RKO (cell line): ENCODE measurements at places on chromosomes 12 and 14.
A peak's percentile ranks its signal among the peaks of the same experiment; 100 is the strongest.

DNA sequence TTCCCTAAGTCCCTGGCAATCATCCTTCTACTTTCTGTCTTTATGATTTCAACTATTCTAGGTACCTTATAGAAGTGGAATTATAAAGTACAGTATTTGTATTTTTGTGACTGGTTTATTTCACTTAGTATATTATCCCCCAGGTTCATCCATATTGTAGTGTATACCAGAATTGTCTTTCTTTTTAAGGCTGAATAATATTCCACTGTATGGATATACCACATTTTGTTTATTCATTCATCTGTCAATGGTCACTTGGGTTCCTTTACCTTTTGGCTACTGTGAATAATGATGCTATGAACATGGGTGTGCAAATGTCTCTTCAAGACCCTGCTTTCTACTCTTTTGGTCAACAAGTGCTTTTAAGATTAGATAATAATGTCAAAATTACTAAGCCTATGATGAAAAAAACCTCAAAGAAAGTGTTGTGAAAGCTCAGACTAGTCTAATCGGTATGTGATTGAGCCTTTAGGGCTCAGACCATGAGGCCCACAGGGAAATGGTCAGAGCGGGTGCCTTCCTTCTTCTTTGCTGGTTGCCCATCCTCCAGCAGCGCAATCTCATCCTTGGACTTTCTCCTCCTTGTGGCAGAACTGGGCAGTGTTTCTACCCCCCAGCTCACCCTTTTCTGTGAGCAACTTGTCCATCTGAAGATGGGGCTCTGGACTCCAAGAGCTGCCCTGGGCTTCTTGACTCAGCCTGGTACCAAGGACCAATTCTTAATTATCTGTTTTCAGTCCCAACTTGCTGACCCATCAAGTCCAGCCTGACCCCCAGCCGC lies 105.4 kb downstream of the TTC8 start:
- DNase-seq, result no peak

GRCh38 chr12:32502693-32503502 lies 103.5 kb downstream of the FGD4 start:
- no peak for DNase-seq

DNA sequence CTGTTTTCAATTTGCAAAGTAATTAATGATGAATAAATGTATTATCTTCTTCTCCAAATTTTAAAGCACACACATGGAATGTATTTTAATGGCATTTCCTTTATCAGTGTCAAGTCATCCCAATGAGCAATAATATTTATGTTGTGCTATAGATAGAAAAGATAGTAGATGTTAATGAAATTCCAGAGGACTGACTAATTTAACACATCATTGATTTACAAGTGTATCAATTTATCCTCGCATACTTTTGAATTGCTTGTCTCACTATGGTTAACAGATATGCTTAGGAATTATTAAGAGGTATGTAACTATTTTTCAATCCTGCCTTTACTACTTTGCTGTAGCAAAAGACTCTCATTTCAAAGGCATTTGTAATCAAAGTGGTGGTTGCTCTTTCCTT lies 842.9 kb downstream of the SLC6A15 start:
- no peak for DNase-seq

DNA sequence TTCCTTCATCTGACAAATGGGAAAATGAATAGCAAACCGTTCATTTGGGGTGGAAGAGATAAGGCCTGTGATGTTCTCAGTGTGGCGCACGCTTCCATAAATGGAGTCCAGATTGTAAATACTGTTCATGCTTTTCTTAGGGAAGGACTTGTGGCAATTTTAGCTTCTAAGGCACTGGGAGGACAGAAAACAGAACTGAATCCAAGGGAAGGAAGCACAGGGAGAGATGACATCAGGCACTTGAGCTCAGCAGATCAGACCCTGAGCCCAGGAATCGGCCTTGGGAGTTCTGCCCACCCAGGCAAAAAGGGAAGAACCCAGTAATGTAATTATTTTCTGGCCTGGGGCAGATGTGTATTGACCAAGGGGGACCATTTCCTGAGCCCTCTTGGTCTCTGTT lies 7.2 kb upstream of the SH2B3 start:
- no peak for DNase-seq

DNA sequence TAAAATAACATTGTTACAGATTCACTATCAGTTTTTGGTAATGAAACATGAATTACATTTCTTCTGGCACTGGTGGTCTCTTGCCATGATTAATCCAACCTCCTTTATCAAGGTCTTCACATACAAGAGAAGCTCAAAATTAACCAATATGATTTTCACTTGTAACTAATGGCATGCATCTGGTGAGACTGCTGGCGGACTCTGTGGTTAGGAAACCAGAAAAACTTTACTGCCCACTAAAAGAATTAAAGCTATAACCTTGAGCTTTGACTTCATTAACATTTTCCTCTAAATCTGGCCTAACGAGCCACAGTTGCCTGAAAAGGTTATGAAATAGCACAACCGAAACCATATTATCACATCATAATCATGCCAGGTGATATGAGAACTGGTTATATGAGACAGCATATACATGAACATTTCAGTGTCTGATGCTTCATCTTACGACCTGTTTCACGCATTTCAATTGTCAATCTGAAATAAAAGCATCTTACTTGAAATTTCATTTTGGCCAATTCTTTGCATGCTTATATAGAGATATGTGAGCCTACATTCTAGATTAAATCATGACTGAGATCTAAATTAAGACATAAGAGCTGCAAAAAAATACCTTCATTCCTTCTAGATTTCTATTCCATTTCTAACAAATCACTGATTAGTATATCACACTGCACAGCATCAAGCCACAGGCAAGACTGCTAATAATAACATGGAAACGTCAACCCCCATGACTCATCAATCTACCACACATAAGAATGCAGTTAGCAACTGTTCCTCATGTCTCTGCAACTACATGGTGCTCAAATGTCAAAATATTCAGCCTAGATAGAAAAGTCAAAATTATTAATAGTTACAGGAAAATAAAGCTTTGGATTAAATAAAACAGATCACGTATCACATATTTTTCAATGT lies 89.3 kb downstream of the OSBPL8 start:
- peak; percentile 87 for DNase-seq
